ENCODE measurements at places on chromosomes 5 and 9.

GRCh38 chr5:177295924-177296323 is 7.6 kb downstream of the RAB24 start:
- no peak for DNase-seq

DNA sequence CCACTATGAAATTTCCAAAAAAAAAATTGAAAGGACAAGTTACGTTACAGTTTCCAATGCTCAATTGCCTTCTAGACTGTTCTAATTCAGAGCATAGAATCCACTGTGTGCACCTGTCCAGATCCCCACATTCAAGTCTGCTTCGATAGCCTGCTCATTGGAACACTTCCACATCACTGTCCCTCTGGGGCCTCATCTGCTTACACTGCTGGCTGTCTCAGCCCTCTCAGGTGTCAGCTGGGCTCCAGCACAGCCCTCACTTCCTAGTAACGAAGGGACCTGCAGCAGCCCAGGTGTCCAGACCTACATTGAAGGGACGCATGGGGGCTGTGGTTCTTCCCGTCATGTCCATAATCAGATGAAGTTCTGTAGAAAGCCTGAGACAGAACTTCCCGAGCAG is 94.3 kb upstream of the EMB start:
- no peak for DNase-seq

DNA sequence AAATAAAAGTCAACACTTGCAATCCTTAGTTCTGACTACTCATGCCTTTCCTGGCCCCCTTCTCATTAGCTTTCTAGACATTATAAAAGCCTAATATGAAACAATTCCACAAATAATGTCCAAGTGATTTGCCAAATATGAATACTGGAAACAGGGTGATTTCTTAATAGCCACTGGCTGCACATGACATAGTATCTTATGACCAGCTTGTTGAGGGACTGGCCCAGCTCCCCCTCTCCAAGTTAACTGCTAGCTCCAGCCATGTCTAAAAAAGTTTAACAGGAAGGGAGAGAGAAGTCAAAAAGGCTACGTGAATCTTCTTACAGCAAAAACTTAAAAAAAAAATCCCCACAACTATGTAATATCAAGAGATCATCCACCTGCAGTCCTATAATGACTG is 1.5 kb downstream of the CERT1 start:
- DNase-seq = no peak

- DNase-seq = no peak
Observed at GRCh38 chr5:39892708-39893107, 467.9 kb upstream of the DAB2 start.

Measured in SHP77 treated with DMSO at 0.1 percent for 48 hours (cell line).